NT2/D1 (cell line): ENCODE measurements at places on chromosomes 2 and 18.

DNA sequence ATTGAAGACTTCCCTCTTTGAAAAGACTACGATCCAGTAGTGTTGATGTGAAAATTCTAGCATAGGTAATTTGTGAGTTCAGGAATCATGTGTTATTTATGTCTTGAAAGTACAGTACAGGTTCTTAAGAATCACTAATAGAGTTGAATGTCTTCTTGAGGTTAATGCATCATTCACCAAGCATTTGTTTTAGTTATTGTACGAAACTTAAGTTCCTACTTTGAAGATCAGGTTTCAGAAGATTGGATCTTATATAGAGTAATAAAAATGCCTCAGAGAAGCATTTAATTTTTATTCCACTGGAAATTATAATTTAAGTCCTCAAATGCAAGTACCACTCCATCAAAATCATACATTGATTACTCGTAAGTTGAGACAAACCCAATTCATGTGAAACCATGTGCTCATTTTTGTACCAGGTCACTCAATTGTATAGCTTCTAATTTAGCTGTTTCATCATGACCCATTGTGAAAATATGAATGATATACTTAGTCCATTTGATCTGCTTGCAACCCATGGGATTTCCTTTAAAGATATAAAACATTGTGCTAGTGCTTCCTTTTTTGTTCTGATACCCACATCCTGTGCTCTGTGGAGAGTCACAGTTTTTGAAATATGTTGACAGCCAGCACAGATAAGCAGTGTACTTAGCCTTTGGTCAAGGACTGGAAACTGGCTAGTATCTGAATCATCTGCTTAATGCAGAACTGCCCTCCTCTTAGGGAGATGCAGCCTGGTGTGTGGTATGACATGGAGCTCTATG lies 22.5 kb upstream of the RAB27B start:
- DNase-seq, result no peak

- DNase-seq, result no peak
Measured at GRCh38 chr2:212032032-212032431, 506.6 kb downstream of the ERBB4 start.

DNA sequence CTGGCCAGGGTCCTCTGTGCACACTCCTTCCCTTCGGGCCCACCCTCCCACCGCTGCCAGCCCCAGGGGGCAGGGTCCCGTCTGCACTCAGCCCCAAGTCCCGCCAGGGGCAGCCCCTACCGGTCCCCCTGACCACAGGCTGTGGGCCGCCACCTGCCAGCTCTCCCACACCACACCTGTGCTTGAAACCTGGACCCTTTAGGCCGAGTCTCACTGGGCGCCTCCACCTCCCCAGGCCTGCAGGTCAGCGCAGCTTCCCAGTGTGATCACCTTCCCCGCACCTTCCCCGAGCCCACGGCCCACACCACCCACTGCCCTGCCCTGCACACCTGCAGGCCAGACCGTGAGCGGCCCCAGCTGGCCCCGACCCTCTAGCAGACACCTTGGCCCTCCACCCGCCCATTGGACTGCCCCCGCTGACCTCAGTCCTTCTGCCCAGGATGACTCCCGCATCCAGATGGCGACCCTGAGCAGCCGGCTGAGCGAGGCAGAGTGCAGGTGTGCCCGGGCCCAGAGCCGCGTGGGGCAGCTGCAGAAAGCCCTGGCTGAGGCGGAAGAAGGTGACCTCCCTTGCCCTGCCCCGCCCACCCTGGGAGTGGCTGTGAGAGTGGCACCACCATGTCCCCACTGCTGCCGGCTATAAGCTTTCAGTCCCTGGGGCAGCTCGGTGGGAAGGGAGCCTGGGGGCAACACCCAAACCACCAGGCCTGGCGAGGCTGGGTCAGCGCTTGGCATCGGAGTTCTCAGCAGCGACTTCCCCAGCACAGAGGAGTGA lies 31.3 kb upstream of the SNED1 start:
- DNase-seq, result no peak

DNA sequence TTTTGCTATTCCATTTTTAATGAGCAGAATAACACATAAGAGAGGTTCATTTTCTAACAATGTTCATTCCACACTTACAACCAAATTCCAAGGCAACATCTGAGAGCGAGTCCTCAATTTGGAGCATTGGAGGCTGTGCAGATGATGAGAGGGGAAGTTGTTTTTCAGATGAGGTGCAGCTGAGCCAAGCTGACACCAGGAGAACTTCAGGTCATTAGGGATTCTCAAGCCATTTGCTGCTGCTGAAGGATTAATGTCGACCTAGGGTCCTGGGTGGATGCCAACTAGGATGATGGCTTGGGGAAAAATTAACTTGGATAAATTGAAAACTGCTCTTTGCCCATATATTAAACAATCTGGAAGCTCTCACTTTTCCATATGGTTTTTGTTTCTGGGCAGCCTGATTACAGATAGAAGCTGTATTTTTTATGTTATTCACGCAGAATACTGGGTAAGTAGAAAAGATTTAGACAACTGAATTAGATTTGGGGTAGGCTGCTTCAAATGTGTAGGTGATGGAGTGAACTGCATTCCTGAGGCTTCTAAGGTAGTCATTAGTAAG lies 206.4 kb upstream of the SLC39A10 start:
- DNase-seq, result no peak

GRCh38 chr2:126658905-126659561 lies 3.1 kb downstream of the GYPC start:
- DNase-seq, result no peak

DNA sequence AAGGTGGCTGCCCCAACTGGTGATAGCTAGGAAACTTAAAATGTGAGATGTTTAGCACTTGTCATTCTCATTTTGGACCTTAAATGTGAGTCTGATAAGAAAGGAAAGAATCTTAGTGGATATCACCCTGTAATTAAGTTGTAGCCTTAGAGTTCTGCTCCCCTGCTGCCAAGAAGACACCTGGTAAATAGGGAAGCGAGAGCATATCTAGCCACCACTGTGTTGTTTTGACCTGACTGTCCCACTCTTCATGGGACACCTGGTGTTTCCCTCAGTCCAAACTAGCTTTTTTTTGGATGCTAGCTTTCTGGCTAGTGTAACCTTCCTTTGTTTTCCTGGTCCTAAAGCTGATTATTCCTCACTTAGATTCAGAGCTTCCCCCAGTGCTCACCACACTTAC lies 357.6 kb downstream of the RAD51AP2 start:
- no peak for DNase-seq

DNA sequence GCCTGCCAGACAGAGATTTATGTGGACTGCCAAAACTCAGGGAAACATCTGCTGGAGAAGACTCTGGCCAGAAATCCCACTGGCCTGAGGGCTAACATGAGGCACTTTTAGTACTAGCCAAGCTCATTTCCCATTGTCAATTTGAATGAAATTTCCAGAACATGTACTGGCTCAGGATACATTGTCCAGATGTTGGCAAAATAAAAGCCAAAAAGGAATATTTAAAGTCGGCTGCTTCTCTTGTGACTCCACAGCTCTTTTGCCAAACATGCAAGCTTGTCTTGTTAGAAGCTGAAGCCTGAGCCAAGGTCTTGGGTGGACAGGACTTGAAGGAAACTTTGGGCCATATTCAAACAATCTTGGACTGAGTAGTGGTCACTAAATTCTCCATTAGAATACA lies 215.5 kb downstream of the NCKAP5 start:
- no peak for DNase-seq

- DNase-seq, result peak; percentile 36
Measured at GRCh38 chr18:1663879-1664705, 759.4 kb downstream of the ADCYAP1 start.

- DNase-seq, result no peak
Measured at GRCh38 chr2:73830871-73831401, 2.2 kb downstream of the STAMBP start.
